ENCODE measurements at places on chromosomes 16 and 17.

GRCh38 chr16:23670137-23670776, 8.4 kb upstream of the PLK1 start:
- peak overlapping the region; percentile 66 for H3K27ac ChIP-seq
- H3K4me3 ChIP-seq, result peak overlapping the region; percentile 28
- peaks cover 20% of the 10 kb centered on the region for H3K4me1 ChIP-seq
- DNase-seq, result peak; percentile 80
- H3K36me3 ChIP-seq, result peaks cover 71% of the 10 kb centered on the region

GRCh38 chr16:69095193-69095592, 10.3 kb upstream of the HAS3 start:
- H3K36me3 ChIP-seq, result no peaks in the 10 kb centered on the region
- H3K27me3 ChIP-seq, result no peaks in the 10 kb centered on the region
- H3K4me1 ChIP-seq, result peaks cover 2% of the 10 kb centered on the region
- H3K4me3 ChIP-seq, result no peak overlapping the region
- no peak for DNase-seq

GRCh38 chr17:40610359-40610758, 37.3 kb downstream of the SMARCE1 start:
- H3K4me1 ChIP-seq, result peaks cover 86% of the 10 kb centered on the region
- DNase-seq, result peak; percentile 61
- no peaks in the 10 kb centered on the region for H3K36me3 ChIP-seq
- peak overlapping the region; percentile 42 for H3K27ac ChIP-seq

- H3K4me3 ChIP-seq, result no peak overlapping the region
- H3K27ac ChIP-seq, result peak overlapping the region; percentile 58
- H3K27me3 ChIP-seq, result peaks cover 5% of the 10 kb centered on the region
- peak; percentile 78 for DNase-seq
- peaks cover 12% of the 10 kb centered on the region for H3K4me1 ChIP-seq
Observed at GRCh38 chr16:57815987-57816745, 13.9 kb upstream of the KIFC3 start.

GRCh38 chr17:82273327-82274133, at the start of gene CSNK1D:
Gene CSNK1D, minus strand, starts transcription at chr17:82273700. Its CDS starts 319 bp downstream, at chr17:82273381.
- peaks cover 35% of the 10 kb centered on the region for H3K4me1 ChIP-seq
- H3K4me3 ChIP-seq, result peak within 1 kb of the TSS; percentile 88
- DNase-seq, result peak; percentile 97
- peaks cover 2% of the 10 kb centered on the region for H3K27me3 ChIP-seq

DNA sequence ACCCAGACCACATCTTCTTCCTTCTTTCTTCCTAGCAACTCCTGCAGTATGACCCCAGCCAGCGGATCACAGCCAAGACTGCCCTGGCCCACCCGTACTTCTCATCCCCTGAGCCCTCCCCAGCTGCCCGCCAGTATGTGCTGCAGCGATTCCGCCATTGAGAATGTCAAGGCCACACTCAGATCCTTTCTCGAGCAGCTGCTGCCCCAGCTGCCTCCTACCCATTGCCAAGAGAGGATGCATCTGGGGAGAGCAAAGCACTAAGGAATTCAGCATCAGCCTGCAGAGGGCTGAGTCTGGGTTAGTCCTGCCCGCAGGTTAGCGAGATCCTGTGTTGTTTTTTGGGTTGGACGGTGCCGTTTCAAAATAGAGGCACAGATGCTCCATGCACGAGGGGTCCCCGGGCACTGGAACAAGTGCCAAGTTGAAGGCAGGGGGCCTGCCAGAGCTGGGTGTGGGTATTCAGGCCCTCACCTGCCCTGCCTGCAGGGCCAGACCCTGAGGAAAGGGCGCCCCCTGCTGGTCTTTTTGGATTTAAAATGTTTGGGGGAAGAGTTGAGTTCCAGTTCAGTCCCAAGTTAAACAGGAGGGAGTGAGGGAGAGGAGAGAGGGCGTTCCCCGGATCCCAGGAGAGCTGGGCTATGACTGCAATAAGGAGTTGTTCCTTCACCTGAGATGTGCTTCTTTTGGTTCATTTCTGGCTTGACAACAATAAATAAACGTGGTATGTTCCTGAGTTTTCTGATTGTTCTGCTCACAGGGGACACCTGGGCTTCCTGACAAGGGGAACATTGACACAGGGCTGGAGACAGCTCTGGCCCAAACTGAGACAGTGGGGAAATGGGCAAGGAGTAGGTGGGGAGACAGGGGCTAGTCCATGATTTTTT, 4.9 kb downstream of the CDK3 start:
- H3K4me1 ChIP-seq, result peaks cover 5% of the 10 kb centered on the region
- H3K36me3 ChIP-seq, result peaks cover 2% of the 10 kb centered on the region
- peak overlapping the region; percentile 34 for H3K27ac ChIP-seq
- no peaks in the 10 kb centered on the region for H3K27me3 ChIP-seq
- peak; percentile 96 for DNase-seq

DNA sequence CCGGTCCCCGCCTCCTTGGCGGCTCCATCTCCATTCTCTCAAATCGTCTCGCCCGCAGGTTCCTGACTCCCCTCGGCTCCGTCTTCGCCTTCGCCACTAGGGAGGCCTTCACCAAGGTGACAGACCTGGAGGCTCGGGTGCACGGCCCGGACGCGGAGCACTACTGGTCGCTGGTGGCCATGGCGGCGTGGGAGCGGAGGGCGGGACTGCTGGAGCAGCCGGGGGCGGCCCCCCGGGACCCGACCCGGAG, 862 bp downstream of the GLTPD2 start:
- H3K27ac ChIP-seq, result peak overlapping the region; percentile 46
- peaks cover 38% of the 10 kb centered on the region for H3K27me3 ChIP-seq
- DNase-seq, result no peak
- peaks cover 15% of the 10 kb centered on the region for H3K4me1 ChIP-seq

GRCh38 chr16:17970816-17971331, 365.7 kb downstream of the NPIPA8 start:
- H3K4me3 ChIP-seq, result no peak overlapping the region
- DNase-seq, result no peak
- no peak overlapping the region for H3K27ac ChIP-seq
- no peaks in the 10 kb centered on the region for H3K36me3 ChIP-seq

DNA sequence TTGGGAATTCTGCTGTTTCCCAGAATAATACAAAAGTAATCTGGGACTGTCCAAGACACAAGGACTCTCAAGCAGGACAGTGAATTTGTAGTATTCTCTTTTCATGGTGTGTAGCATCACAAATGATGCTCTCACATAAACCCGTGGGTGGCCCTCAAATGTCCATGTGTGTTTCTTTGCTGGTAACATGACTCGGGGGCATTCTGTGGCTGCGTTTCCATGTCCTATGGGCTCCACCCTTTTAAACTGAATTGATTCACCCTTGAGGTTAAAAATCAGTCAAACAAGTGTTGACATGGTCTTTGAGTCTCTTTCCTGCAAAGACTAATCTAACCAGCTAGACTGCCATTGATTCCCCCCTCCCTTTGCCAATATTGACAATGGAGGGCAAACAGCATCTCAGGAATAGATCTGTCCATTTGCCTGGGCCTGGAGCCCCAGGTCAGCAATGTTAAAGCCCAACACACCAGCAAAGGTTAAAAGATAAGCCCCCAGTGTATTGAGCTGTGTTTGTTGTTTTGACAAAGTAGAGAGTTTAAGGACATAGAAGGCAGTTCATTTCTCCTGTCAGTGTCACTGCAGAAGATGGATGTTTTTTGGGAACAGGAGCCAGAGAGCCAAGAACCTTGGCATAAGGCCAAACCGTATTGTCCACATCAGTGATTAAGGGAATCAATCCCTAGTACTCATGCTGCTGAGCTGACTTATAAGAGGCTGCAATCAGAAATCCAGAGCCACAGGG, 117.1 kb upstream of the COX10 start:
- no peak for DNase-seq
- H3K4me3 ChIP-seq, result no peak overlapping the region
- no peaks in the 10 kb centered on the region for H3K4me1 ChIP-seq

DNA sequence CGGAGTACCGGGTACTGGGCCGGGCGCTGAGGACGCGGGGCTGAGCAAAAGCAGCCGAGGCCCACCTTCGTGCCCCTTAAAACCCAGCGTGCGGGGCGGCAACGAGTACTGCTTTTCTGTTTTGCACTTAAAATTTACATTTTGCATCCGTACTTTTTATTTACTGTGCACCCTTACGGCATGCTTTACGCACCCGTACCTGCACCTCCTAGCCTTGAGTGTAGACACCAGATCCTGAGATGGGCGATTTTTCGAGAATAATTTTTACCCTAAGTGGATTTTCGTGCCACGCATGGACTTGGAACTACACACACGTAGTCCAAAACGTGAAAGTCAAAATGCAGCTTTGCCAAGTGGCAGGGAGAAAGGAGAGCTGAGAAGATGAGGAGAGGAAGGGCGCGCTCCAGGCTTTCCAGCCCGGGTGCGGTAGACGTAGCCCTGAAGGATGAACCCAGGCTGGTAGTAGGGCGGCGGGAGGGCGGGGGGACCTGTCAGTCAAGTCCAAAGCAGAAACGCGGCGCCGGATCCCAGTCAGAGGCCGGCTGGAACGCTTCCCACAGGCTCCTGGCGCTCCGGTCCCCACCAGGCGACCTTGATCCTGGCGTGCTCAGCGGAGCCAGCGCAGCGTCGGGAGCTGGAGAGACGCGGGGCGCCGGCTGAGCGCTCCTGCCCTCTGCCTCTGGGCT, 1.2 kb upstream of the CBLN1 start:
- H3K36me3 ChIP-seq, result peaks cover 4% of the 10 kb centered on the region
- no peak for DNase-seq
- no peak overlapping the region for H3K27ac ChIP-seq
- peaks cover 5% of the 10 kb centered on the region for H3K4me1 ChIP-seq
- H3K27me3 ChIP-seq, result peaks cover 64% of the 10 kb centered on the region

DNA sequence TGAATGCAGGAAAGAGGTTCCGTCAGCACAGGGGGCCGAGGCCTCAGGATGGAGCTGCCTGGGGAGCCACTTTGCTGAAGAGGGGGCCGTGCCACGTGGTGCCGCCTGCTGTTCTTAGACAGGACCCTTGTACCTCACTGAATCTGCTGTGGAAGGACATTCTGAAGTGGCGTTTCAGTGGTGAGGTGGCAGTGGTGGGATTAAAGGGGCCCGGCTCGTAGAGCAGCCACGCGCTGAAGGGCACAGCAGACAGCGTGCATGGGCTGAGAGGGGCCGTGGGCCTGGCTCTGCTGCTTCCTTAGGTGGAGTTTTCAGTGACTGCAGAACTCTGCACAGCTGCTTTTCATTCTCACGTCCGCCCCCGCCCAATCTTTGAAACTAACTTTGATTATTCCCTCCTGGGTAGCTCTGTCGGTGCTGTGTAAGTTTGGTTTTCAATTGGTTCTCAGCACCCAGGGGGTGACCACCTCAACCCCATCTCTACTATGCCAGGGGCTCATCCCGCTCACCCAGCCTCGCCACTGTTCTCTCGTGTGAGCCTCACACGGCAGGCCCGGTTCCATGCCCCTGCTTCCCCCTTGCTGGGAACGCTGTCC, 70.3 kb downstream of the SEC14L1 start:
- H3K27me3 ChIP-seq, result no peaks in the 10 kb centered on the region
- H3K4me3 ChIP-seq, result no peak overlapping the region
- no peak for DNase-seq
- H3K36me3 ChIP-seq, result peaks cover 57% of the 10 kb centered on the region
- no peak overlapping the region for H3K27ac ChIP-seq
- no peaks in the 10 kb centered on the region for H3K4me1 ChIP-seq

GRCh38 chr16:24821129-24821528, 24.6 kb upstream of the SLC5A11 start:
- no peaks in the 10 kb centered on the region for H3K4me1 ChIP-seq
- H3K36me3 ChIP-seq, result peaks cover 55% of the 10 kb centered on the region
- no peak overlapping the region for H3K27ac ChIP-seq
- DNase-seq, result no peak

GRCh38 chr17:10081571-10082169, 116.7 kb downstream of the GAS7 start:
- H3K27ac ChIP-seq, result no peak overlapping the region
- H3K27me3 ChIP-seq, result no peaks in the 10 kb centered on the region
- no peaks in the 10 kb centered on the region for H3K36me3 ChIP-seq
- DNase-seq, result no peak
- H3K4me3 ChIP-seq, result no peak overlapping the region

- no peak overlapping the region for H3K27ac ChIP-seq
- H3K4me1 ChIP-seq, result no peaks in the 10 kb centered on the region
- no peaks in the 10 kb centered on the region for H3K27me3 ChIP-seq
- no peaks in the 10 kb centered on the region for H3K36me3 ChIP-seq
- no peak for DNase-seq
Observed at GRCh38 chr16:88194397-88195268, 188.1 kb upstream of the ZNF469 start.

DNA sequence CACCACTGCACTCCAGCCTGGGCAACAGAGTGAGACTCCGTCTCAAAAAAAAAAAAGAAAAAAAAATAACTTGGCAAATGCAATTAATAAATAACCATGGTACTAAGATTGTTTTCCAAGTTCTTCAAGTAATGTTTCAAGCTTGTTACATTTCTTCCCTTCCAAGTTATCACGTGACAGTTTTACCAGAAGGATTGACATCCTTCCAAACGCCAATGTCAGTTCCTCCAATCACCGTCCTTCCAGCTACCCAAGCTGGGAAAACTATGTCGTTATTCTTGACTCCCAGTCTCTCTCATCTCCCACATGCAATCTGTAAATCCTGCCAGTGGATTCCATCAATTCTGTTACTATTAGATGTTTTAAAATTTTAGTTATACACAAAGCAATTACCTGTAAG, 3.9 kb upstream of the PHAF1 start:
- H3K27ac ChIP-seq, result no peak overlapping the region
- H3K27me3 ChIP-seq, result no peaks in the 10 kb centered on the region
- H3K4me3 ChIP-seq, result no peak overlapping the region
- DNase-seq, result no peak

GRCh38 chr17:55648086-55648485, 74.6 kb downstream of the TMEM100 start:
- H3K36me3 ChIP-seq, result no peaks in the 10 kb centered on the region
- H3K27ac ChIP-seq, result no peak overlapping the region
- H3K4me1 ChIP-seq, result no peaks in the 10 kb centered on the region
- H3K4me3 ChIP-seq, result no peak overlapping the region
